ENCODE measurements at places on chromosomes 4 and X.

DNA sequence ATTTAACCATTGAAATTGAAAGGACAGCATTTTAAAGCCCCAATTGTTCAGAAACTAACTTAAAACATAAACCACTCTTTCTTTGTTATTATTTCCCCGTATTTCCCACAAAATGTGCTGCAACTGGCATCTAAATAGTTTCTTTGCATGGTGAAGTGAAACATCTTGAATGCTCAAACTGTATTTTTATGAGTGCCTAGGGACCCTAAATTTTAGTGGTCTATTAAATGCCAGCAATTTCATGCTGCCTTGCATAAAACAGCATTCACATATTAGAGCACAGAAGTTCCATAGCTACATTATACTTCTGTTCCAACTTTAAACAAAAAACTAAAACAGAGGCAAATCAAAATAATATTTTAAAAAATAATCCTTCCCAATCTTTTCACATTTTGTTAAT is 5.4 kb downstream of the RAB28 start:
- DNase-seq = no peak

- no peak for DNase-seq
These were observed 24.8 kb upstream of the ACSL1 start for GRCh38 chr4:184850431-184851199.

DNA sequence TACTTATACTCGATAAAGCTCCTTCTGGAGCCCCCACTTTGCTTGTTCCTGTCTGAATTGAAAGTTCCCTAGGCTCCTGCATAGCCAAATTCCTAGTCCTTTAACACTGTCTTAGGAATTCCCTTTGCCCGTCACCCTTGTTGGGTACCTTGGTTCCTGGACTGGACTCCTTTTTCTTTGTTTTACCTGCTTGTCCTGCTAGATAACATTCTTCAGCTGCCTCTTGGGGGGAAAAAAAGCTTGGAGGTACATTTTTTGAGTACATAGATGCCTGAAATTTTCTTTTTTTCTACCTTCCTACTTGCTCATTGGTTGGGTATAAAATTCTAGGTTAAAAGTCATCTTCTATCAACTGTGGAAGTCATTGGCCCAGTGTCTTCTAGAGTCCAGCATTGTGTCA is 154.8 kb upstream of the RAPGEF2 start:
- DNase-seq = no peak

- no peak for DNase-seq
These were observed 871 bp upstream of the HPGD start for GRCh38 chr4:174523025-174523693.
